ENCODE measurements at places on chromosomes 2 and 18. TPM values are rescaled to one million over a fixed set of nuclear protein-coding genes. Genes with fewer than 3 reads are reported as not detected.
A peak's percentile ranks its signal among the peaks of the same experiment; 100 is the strongest.

- DNase-seq = peak; percentile 64
These were observed 34.9 kb downstream of the CAVIN2 start for GRCh38 chr2:191811807-191812602.

- DNase-seq = peak; percentile 0
These were observed 928.5 kb upstream of the CELF4 start for GRCh38 chr18:38494065-38494464.

DNA sequence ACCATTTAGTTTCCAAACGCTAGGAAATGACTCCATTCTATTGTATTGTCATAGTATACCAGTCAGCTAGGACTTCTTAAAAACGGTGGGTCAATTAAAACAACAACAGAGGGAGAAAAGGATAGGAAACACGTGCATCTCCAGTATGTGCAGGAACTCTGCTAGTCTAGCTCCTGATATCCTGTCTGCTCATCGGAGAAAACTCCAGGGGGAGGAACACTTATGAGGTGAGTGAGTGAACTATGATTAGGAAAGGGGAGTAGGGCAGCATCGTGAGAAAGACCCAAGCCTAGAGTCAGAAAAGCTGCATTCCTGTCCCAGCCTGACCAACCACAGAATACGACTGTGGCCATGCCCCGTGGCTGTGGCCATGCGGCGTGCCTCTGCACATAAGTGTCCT lies 34.2 kb downstream of the DTNB start:
- DNase-seq = peak; percentile 1

The B4GALT6 gene
- total RNA-seq = 6.9 TPM

The OXER1 gene
- 0.15 TPM for total RNA-seq

The IL1R2 gene
- 0.89 TPM for total RNA-seq
